Activated CD8-positive, alpha-beta memory T cell treated with anti-CD3 and anti-CD28 coated beads for 48 hours (primary cell): ENCODE measurements at places on chromosomes 5 and 9.

GRCh38 chr9:124006448-124007361 lies 4.9 kb upstream of the LHX2 start:
- no peak for DNase-seq

DNA sequence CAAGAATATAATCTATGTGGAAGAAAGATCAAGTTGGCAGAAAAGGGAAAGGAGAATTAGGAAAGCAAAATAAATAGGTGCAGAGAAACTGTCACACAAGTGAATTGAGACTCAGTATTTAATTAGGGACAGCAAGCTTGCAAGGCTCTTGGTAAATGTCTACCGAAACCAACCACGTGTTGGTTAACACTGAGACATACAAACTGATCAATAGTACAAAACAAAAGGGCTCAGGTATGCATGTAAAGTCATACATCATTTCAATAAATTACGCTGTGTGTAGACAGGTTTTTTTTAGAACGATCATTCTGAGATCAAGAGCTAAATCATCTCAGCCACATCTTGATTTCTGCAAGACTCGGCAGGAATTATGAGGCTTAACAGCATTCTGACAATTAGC lies 225.4 kb downstream of the EBF1 start:
- no peak for DNase-seq

GRCh38 chr9:14320271-14321181 lies 6.6 kb upstream of the NFIB start:
- DNase-seq = no peak

DNA sequence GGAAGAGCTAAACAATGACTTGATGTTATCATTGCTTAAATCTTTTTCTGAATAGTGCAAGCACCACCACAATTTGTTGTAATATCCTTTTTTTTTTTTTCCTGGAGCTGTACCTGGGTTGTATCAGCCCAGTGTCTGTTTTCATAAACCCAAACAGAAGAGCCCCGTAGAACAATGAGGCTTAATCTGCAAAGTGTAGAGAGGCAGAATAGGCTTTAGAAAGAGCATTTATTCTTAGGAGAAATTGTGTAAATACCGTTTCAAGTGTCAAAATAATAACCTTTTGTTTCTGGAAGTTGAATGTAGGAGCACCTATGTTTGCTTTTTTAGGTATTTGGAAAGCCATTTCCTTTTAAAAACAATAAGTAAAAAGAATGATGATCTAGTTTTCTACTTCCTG lies 26.4 kb downstream of the RGS7BP start:
- no peak for DNase-seq

- DNase-seq = no peak
Observed at GRCh38 chr9:2755285-2755684, 38.0 kb downstream of the KCNV2 start.

DNA sequence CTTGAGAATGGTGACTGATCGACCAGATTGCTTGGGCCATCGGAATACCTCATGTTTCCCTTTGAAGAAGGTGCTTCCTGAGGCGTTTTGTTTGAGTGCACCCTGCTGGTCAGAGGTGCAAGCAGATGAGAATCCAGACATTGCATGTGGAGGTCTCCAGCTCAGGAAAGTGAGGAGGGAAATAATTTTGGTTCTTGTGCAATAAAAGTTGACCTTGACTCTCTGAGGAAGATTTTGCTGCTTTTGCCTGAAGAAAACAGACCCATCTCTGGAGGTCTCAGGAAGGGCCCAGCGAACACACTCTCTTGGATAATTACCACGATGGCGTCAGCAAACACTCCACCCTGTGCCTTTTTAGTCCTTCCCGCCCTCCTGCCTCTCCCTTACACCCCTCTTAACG lies 69.7 kb downstream of the GRAMD2B start:
- DNase-seq = no peak

DNA sequence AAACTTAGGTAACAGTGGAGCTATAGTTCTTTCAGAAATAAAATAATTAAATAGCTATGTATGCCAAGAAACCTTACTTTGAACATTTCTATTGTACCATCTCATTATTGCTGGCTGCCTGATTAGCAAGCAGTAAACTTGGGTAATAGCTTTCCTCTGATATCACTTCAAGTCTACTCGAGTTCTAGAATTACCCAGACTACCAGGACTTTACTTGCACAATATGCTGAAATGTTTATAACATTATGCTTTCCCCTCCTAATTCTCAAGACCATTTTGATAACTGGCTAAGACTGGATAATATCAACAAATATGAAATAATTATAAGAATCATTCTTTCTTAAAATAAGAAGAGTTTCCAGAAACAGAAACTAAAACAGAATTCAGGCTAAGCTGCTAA lies 512.6 kb downstream of the RAB3C start:
- no peak for DNase-seq

DNA sequence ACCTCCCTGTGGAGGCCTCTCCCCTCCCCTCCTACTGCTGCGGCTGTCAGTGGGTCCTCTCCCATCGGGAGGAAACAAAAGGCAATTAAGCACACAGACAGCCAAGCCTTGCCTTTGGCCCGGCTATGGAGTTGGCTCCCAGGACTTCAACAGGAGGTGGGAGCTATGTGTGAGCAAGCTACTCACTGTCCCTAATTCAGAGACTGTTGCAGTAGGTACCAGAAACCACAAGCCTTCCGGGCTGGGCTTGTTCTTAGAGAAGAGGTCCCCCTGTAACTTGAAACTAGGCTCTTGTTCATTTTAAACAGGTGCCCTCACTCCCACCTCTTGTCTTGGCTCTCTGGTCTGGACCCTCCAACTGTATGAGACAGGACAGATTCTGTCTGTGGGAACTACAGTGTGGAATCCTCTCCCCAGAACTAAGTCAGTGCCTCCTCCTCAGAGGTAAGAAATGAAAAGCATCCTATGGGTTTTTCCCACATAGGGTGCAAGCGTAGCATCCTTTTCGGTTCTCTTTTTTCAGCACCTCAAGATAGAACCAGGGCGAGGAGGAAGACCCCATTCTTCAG lies 561.1 kb downstream of the EBF1 start:
- DNase-seq = no peak

- DNase-seq = no peak
Observed at GRCh38 chr9:119829186-119829585, 460.0 kb upstream of the BRINP1 start.

- DNase-seq = no peak
Observed at GRCh38 chr5:116137544-116138378, 52.9 kb downstream of the COMMD10 start.

DNA sequence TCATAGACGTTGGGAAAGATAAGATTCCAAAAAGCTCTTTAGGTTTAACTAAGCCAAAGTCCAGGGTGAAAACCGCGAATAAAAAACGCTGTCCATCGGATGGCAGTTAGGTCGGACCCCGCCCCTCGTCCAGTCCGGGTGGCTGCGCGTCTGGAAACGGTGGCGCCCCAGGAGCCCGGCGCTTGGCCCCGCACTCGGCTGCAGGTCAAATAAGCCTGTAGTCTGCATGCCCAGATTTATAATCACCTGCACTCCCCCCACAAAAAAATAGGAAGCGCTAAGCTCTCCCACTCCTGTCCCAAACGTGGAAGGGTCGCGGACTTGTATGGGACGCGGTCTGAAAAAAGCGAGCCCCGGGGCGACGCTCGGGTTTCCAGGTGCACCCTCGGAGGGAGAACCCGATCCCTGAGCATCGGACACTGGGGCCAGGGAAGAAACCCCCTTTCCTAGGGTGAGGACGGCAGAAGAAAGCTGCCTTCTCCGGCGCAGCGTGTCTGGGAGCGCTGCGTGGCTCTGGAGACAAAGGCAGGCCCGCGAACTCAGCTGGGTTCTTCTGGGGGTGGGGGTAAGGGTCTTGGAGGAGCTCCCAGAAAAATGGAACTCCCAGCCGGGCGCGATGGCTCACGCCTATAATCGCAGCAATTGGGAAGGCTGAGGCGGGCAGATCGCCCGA lies 923 bp upstream of the ZBTB5 start:
- DNase-seq = no peak

DNA sequence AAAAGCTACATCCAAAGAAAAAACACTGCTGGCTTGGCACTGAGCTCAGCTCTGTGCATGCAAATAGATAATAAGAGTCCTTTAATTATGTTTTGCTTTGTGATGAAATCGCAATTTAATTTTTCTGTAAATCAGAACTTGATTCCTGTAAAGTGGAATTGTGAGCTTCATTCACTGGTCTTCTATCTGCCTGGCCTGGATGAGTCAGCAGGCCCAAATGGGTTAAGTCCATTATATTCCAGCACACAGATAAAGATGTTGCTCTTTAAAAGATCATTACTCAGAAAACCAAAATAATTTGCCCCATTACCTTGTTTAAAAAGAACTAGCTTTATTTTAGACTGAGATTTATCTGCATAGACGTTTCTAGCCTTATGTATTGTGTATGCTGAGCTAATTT lies 90.4 kb downstream of the CARTPT start:
- no peak for DNase-seq

- DNase-seq = no peak
Observed at GRCh38 chr9:87547671-87548081, 50.0 kb downstream of the DAPK1 start.

- no peak for DNase-seq
Observed at GRCh38 chr5:56962286-56962685, 10.4 kb upstream of the MIER3 start.

DNA sequence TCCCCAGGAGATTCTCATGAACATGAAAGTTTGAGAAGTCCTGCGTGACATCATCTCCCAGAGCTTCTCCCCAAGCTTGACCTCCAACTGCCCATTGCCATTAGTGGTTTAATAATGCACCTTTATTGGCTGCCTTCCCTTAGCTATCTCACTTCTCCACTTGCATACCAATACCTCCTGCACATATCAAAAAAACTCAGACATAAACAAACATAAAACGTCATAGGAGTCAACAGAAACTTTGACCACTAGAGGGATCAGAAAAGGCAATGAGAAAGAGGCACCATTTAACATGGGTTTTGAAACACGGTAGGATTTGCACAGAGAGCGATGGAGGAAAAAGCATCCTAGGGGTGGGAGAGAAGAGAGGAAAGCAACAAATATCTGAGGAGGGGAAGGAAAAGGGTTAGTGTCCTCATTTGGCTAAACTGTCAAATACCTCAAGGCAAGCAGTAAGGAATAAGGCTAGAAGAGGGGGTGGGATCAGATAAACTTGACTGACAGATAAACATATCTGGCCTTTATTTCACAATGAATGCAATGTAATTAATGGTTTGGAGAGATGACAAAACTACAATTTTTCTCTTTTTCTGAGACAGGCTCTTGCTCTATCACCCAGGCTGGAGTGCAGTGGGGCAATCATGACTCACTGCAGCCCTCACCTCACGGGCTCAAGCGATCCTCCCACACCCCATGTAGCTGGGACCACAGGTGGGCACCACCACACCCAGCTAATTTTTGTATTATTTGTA lies 27.0 kb downstream of the GNAQ start:
- DNase-seq = no peak

DNA sequence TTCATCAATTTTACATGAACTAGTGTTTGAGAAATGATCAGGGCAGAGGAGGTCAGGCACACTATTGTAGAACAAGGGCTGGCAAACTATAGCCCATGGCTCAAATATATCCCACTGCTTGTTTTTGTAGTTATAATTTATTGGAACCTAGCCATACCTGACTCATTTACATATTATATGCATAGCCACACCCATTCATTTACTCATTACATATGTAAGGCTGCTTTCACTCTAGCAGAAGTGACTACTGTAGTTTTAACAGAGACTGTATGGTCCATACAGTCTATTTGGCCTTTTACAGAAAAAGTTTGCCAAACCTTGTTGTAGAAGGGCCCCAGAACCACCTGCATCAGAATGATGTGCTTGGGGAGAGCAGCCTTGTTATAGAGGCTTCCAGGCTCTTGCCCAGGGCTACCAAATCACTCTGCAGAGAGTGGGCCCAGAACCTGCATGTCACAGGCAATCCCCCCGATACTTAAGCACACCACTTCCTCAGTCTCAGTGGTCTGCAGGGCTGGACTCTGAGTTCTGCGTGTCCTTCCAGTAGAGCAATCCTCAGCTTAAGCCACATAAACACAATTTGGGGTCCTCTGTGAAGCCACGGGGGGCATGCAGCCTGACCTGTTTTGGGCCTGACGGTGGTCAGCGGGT lies 6.7 kb downstream of the ANKS6 start:
- DNase-seq = no peak

DNA sequence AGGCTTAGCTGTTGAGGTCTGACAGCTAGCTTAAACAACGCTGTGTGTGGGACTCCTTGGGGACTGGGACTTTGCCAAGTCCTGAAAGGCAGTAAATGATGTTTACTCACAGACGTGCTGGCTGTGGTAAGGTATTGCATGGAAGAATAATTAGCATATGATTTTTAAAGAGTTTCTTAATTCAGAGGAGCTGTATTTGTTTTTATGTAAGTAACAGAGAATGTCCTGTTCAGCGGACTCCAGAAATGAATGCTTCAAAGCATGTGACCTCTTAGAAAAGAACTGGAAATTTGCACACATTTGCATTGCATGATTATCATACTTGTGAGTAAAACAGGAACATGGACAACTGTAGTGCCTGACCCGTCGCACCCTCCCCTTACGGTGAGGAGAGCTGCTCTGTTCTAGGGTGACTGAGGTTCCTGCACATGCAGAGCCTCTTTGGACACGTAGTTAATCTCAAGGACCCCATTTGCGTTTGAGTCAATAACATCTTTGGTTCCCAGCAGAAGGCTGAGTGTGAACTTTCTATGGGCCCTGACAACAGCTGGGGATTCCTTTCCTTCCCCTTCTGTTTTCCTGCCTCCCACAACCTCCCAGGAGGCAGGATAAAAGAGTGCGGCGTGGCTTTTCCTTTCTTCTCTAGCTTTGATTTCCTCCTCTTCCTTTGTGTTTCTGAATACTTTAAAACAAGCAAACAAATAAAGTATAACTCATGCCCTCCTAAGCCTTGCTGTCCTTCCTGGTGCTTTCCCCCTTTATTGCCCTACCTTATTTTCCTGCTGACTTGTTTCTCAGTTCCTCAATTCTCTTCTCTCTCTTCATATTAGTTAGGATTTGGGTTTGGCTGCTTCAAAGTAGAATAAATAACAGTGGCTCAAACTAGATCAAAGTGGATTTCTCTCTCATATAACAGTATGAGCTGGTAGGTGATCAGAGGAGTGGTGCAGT lies 157.2 kb upstream of the CD180 start:
- no peak for DNase-seq

- no peak for DNase-seq
Observed at GRCh38 chr5:56837381-56837780, 22.0 kb downstream of the MAP3K1 start.

- no peak for DNase-seq
Observed at GRCh38 chr5:54108136-54108535, 202.2 kb downstream of the ARL15 start.

- DNase-seq = no peak
Observed at GRCh38 chr9:111001526-111001925, 36.7 kb downstream of the LPAR1 start.

- DNase-seq = no peak
Observed at GRCh38 chr9:129630967-129631673, 5.2 kb downstream of the NTMT1 start.

DNA sequence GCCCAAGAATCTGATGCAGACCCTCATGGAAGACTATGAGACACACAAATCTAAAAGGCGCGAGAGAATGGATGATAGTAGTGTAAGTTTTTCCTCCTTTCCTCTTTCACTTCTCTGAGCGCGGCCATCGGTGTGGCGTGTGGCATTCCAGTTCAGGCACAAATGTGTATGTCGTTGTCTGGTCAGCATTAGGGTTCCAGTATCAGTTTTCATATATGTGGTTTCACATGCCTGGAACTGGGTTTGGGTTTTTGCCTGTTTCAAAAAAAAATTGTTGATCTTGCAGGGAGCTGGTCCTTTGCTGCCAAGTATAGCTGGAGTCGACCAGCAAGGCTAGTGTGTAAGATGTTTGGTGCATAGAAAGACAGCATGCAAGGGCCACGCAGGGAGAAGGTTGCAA lies 51.5 kb downstream of the C9orf152 start:
- DNase-seq = no peak

- no peak for DNase-seq
Observed at GRCh38 chr9:126723807-126724172, 81.0 kb upstream of the ZBTB43 start.

GRCh38 chr5:9149988-9150387 lies 395.9 kb downstream of the SEMA5A start:
- no peak for DNase-seq
